ENCODE measurements at places on chromosomes 12 and 14.

- no peak for DNase-seq
These were observed 37.3 kb upstream of the ATXN2 start for GRCh38 chr12:111636209-111636945.

DNA sequence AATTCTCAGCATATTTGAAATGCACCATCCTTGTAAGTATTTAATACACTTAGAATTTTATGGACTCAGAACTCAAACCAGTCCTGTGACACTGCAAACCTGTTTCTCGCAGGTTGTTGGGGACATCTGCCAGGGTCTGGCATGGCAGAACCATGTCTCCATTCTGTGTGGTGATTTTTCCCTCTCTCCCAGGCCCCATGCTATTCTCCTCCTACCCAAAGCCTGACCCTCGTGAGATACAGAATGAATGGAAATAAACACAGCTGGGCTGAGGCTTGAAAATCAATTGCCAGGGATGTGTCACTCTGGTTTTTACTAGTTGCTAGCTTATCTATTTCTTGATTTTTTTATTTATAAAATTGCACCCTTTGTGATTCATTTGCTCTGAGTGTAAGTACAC is 19.8 kb downstream of the TPH2 start:
- no peak for DNase-seq

DNA sequence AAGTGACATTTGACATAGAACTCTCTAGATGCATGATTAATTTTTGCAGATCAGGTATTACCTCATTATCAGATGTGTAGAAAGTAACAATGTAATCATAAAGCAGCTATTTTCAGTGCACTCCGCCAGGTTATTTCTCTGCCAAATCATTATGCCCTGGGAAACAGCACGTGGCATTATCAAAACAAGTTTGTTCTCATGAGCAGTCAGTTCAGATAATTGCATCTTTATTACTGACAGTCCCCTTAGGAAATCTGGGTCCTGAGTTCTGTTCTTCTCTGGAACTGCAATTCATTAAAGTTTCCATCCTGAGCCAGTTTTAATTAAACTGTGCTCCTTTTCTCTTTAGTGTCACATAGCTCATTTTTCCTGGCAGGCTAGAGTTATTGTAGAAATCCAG is 94.7 kb upstream of the KRR1 start:
- DNase-seq: no peak

DNA sequence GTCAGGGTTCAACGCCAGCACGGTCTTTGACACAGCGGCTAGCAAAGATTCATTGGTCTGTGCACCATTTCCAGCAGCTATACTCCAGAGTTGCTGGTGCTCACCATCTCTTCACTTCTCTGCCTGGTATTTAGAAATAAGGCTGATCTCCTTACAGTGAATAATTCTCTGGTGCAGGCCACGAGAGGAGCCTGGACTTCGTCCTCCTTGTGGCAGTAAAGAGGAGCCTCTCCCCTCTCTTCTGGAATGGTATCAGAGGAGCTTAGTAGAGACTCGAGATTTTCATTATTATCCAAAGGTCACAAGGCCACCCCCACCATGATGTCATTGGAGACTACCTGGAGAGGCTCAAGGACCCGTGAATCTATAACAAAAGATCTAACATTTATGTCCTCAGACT is 30.8 kb upstream of the BCL2L14 start:
- DNase-seq: no peak

- DNase-seq: no peak
These were observed 338.4 kb downstream of the RAD51B start for GRCh38 chr14:68157971-68158371.

DNA sequence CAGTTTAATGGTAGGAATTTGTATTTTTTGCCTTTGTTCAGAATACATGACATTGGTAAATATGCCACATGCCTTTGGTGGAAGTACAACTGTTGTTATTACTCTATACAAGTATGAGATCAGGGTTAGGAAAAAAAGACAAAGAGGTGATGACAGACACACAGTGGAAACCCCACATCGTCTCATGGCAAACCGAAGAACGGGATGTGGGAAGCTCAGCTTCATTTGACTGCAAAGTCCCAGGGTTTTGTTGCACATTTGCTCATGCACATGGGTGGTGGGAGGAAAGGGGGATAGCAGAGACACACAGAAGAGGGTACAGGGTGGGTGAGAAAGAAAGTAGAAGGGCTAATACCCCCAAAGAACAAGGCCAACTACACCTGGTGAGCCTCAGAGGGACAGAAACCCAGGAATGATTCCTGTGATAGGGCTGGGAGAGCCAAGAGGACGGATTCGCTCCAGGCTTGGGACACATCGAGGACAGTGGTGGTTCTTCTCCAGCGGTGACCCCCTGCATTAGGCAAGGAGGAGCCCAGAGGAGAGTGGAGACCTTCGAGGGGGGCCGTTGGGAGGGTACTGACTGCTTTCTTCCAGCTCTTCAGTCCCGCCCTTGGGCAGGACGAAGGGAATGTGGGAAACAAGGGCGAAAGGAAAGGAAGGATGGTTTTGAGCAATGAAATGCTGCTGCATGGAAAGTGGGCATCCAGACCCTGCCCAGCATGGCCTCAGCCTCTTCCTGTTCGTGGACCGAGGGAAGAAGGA is 8.1 kb downstream of the VAMP1 start:
- no peak for DNase-seq

GRCh38 chr14:21072031-21072473 is 1.9 kb downstream of the ARHGEF40 start:
- no peak for DNase-seq

DNA sequence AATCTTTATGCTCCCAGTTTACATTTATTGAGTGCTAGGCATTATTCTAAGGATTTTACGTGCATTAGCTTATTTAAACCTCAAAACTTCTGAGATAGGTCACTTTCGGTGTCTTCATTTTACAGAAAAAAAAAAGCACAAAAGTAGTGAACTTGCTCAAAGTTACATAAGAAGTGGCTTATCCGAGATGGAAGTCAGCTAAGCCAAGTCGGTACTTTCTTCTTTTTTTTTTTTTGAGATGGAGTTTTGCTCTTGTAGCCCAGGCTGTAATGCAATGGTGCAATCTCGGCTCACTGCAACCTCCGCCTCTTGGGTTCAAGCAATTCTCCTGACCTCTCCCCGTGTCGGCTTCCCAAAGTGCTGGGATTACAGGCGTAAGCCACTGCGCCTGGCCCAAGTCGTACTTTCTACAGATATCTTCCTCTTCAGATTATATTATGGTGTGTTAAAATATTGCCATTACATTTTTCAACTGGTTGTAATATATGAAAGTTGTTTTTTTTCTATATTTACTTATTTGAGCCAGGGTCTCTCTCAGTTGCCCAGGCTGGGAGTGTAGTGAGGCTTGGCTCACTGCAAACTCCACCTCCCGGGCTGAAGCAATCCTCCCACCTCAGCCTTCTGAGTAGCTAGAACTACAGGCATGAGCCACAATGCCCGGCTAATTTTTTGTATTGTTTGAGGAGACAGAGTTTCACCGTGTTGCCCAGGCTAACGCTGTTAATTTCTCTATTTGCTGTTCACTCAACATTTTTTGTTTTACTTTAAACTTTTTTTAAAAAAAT is 8.9 kb downstream of the DPPA3 start:
- DNase-seq: no peak

GRCh38 chr12:66550626-66551025 is 128.2 kb downstream of the GRIP1 start:
- DNase-seq: no peak

GRCh38 chr12:82841487-82841904 is 154.8 kb downstream of the TMTC2 start:
- DNase-seq: no peak

DNA sequence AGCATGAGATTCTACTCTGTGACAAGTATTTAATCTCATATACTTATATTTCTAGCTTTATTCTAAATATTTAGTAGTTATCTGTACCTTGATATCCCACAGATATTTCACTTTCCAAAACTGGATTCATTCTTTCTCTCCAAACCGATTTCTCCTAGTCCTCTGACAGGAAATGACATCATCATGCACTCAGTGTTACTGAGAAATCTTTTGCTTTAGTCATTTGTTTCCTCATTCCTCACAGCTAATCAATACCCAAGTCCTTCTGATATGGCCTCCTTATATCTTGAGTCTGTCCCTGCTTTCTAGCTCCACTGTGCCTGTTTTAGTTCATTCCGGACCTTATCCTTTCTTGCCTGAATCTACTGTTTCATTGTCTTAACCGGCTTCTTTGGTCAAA is 39.4 kb upstream of the E2F7 start:
- DNase-seq: no peak

Data from stimulated activated CD4-positive, alpha-beta T cell treated with anti-CD3 and anti-CD28 coated beads, Interleukin-1b, Interleukin-23, amount 100 ng/mL, for 4 hours (primary cell).